ENCODE measurements at places on chromosomes 7 and 10.

- DNase-seq, result no peak
These were observed 24.7 kb upstream of the SEMA3A start for GRCh38 chr7:84219310-84219709.

DNA sequence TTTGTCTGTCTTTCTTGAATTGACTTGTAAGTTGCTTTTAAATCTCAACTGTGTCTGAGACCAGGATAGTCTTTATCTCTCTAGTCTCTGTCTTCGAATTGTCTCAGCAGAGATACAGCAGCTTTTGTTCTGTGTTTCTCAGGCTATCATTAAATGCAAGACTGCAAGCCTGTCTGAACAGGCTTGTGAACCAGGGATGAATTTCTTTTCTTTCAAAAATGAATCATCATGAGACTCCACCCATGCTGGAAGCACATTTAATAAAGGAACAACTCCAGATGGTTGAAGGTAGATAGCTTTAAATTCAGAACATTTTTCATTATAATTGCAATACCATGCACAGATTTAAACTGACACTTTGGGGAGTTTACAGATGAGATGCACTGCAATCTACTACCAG, 155.9 kb downstream of the SEC23IP start:
- DNase-seq, result no peak

DNA sequence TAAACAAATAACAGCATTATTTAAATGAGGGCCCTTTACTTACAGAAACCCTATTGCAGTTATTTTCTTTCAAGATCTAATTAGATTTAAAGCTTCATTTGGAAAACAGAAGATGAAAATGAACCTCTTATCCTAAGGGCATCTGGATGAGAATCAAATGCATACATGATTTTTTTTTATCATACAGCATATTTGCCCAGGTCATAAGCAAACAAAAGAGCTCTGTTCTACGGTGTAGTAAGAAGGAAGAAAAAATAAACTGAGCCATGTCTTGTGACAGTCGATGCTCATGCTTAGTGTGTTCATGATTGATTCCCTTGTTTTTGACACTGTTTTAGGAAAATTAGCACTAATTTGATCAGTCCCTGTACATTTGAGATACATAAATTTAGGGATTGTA, 202.6 kb upstream of the RNF32 start:
- DNase-seq, result no peak

DNA sequence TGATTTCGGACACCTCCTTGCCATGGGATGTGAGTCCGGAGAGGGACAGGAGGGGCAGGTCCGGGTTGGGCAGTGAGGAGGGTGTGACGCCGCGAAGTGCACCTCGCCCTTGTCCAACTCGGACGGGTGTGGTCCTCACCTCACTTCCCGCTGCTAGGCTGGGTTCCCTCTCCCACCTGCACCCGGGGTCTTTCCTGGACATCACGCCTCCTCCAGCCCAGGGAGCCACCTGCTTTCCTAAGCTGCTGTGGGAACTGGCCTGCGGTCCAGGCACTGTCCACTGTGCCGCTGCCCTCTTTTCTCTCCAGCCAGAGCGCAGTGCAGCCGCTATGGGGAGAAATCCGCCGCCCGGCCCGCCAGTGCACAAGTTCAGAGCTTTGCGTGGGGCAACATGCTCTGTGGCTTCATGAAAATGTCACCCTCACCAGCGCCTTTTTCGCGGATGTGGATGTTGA, 45.0 kb upstream of the ZNF716 start:
- DNase-seq, result no peak

DNA sequence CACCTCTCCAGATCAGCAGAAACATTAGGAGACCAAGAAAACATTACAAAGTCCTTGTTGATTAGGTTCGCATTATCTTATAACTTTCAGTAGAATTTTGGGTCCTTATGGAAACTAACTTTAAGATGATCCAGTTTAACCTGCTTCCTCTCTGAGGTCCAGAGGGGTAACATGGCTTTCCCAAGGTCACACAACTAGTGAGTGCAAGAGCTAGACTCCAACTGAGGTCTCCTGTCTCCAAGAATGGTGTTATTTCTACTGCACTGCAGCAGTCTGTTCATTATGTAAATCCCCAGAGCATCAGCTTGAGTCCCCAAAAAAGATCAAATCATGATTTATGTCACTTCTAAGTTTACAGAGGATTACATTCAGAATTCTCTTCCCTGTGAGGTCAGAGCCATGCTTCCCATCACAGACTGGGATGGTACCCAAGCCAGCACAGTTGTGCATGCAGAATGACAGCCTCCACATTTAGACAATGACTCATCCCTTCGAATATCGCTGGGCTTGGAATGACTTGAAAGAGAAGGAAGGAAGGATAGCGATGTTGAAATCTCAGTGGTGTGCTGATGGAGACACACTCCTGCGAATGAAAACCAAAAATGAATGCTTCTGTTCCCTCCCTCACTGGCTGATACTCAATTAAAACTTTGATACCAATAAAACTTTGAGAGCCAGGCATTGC, 163.1 kb upstream of the PLXNA4 start:
- DNase-seq, result no peak

- no peak for DNase-seq
These were observed 305.1 kb upstream of the PITRM1 start for GRCh38 chr10:3477683-3478082.

DNA sequence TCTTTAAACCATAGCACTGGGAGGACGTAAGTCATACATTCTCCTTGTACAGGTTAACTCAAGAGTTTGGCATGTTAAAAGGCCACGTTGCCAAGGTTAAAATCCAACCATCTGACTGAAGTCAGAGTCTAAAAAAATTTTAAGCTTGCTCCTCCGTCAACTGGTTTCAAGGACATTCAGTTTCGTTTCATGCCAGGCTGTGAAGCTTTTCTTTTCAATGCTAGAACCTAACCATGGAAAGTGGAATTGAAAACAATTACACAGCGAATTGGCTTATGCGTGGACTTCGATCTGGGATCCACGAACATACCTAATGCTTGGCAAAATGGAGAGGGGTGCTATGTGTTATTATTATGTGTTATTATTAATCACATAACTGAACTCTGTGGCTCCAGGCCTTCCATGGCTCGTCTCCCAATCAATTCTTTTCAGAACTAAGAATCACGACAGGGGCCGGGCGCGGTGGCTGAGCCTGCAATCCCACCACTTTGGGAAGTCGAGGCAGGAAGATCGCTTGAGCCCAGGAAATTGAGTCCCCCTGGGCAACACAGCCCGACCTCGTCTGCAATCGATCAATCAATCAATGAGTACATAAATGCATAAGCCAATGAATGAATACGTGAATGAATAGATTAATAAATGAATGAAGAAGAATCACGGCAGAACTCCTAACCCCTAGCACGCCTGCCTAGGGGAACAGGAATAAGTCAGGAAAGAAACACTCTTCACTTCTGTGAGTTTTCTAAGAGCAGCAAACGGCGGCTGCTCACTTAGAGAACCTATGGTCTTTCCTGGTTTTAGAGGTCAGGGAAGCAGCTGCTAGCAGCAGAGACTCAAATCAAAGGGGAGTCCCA, 733 bp upstream of the ARL5B start:
- peak; percentile 1 for DNase-seq

GRCh38 chr7:2209961-2210323, 22.8 kb downstream of the MAD1L1 start:
- DNase-seq, result no peak

DNA sequence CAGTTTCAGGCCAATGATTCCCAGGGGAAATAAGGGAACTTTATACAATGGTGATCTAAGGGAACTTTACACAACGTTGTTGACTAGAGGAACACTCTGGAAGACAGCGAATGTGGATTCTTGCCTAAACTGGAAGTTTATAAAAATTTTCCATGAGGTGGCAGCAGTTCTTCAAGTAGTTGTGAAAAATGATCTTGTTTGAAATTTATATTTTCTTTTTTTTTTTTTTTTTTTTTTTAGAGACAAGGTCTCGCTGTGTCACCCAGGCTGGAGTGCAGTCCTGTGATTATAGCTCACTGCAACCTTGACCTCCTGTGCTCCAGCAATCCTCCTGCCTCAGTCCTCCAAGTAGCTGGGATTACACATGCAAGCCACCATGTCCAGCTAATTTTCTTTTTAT, 32.1 kb upstream of the GTF2I start:
- no peak for DNase-seq

All from stimulated activated CD4-positive, alpha-beta T cell treated with anti-CD3 and anti-CD28 coated beads, Interleukin-15, amount 100 ng/mL, for 48 hours (primary cell).